ENCODE measurements at places on chromosomes 5 and 9.

DNA sequence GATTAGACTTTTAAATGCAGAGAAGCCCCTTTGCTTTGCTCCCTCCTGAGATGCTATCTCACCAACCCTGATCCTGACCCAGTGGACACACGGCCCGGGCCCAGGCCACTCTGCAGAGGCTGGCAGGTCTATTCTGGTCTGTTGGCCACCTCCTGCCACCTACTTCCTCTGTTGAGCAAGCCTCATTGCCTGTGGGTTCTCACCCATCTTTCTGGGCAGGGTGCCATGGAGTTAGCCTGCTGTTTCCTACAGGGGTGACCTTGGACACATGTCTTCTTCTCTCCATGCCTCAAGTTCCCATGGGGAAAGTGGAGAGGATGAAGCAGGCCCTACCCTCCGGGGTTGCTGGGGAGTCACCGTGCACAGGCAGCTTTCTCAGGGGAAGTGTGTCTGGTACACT, 266.2 kb upstream of the IRX1 start:
- no peak for DNase-seq

DNA sequence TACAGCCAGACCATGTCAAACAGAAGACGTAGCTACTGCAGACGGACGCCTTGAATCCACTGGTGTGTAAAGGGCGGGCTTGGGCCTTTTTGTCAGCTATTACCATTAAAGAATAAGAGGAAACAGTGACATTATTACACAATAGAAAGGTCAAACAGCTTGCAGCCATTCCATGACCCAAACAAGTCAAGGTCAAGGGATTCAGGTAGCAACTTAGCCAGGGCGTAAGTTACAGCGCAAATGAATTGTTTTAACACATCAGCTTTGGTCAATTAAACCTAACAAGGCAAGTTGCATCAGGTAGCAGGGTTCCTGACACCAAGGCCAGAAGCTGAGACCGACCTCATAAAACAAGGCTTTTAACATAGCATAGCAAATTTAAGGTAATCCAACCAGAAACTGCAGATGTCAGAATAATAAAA, 15.3 kb downstream of the NFIB start:
- no peak for DNase-seq

DNA sequence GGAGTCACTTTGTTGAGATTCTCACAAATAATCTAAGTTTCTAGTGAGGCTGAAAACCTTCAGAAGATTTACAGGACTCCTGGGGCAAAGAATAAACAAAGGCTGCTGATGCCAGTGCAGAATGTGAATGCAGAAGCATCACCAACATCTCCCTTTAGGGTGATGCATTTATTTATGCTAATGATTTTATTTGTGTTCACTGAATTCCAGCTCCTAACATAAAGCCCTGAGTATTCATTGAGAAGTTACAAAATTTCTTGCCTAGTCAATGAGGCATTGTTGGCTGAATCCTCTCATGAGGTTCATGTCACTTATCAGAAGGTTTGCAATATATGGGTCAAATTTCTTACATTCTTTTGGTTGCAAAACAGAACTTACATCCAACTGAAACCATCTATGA, 70.0 kb downstream of the GRIN3A start:
- DNase-seq = no peak

GRCh38 chr5:112154940-112155686, 264.0 kb downstream of the EPB41L4A start:
- no peak for DNase-seq

GRCh38 chr9:12813960-12814876, 39.4 kb downstream of the LURAP1L start:
- no peak for DNase-seq

GRCh38 chr5:165003283-165003682, 1497.9 kb downstream of the MAT2B start:
- DNase-seq = no peak

GRCh38 chr9:82412586-82413305, 424.2 kb downstream of the SPATA31D1 start:
- no peak for DNase-seq

- no peak for DNase-seq
Measured at GRCh38 chr5:53547226-53547625, 13.2 kb upstream of the NDUFS4 start.

DNA sequence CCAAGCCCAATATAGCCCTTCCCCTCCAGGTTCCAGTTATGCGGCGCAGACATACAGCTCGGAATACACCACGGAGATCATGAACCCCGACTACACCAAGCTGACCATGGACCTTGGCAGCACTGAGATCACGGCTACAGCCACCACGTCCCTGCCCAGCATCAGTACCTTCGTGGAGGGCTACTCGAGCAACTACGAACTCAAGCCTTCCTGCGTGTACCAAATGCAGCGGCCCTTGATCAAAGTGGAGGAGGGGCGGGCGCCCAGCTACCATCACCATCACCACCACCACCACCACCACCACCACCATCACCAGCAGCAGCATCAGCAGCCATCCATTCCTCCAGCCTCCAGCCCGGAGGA, 6.3 kb downstream of the NR4A3 start:
- DNase-seq = no peak

- no peak for DNase-seq
Measured at GRCh38 chr9:93949694-93950449, 5.3 kb downstream of the BARX1 start.

DNA sequence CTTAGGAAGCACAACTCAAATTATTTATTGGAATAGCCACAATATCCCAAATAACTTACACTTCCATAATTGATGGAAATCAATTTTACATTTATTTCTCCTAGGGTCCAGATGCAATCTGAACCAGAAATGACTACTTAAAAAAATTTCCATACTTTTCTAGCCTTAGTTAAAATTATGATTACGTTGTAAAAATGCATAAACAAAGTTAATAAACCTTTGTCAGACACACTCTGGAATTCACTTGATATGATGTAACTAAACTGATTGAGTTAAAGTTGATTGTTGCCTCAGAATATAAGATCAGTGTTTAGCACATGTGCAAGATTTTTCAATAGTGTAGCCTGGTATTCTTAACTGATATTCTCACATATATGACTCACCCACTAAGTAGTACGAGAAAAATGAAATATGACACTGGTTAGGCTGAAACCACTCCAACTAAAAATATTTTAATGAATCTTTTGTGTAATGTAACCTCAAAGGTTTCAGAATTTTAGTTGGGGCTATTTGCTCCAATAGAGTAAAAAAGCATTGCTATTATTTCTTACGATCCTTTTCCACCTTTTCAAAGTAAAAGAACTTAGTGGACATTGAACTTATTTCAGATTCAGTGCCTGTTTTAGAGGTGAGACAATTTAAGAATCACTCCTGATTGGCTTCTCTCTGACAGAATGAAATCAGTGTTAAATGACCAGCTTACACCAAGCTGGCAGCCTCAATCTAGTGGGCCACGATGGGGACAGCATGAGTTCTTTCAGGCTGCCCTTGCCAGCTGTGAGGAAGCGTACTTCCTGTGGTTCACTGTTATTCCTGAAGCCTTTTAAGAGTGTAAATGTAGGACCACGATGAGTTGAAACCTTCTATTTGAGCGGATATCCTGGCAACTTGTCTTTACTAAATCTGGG, 277.2 kb upstream of the CDH9 start:
- DNase-seq = no peak

- no peak for DNase-seq
Measured at GRCh38 chr9:116673375-116673774, 13.7 kb upstream of the TRIM32 start.

DNA sequence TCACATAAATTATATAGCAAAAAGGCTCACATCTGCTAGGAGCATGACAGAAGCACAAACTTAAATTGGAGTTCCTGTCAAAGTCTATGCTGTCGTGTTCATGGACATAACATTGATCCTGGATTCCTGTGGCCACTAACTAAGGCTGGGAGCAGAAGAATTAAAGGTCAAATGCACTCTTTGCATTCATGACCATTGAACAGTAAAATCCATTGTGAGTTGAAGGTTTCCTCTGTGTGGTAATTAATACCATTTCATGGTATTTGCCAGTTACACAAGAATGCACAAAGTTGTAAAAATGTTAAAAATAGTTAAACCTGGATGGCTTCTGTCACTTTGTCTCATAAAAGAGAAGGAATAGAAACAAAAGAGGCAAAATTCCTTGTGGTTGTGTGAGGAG, 242.6 kb downstream of the NPR3 start:
- no peak for DNase-seq

DNA sequence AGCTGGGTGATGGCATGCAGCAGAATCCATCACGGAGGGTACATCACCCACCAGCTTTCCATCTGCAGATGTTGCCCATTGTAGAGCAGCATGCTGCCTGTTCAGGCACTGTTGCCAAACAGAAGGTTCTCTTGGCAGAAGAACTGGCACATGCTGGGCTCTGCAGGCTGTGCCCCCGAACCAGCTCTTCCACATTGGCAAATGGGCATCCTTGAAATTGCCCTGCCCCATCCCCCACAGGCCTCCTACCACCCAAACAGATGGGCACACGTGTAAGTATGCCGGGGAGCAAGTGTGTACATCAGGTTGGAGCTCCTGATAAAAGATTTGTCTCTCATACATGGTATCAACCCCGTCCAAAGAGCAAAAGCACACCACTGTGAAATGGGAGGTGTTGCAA, 220.3 kb upstream of the TAS2R1 start:
- no peak for DNase-seq

- no peak for DNase-seq
Measured at GRCh38 chr5:31083364-31083763, 110.1 kb upstream of the CDH6 start.

DNA sequence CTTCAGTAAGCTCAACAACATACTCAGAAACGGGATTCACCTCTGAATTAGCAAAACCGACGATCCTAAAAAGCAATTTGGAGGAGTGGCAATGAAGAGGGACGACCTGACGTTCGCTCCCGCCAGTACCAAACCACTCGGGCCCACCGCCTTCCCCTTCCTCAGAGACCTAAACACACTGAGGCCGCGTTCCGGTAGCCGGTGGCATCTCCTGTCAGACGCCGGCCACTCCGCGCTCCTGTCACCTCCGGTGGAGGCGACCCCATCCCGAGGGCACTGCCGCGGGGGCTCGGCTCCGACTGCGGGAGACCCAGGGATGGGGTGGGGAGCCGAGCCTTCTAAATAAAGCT, 617 bp downstream of the PPP6C start:
- no peak for DNase-seq

- DNase-seq = no peak
Measured at GRCh38 chr5:150077996-150078801, 8.2 kb downstream of the CSF1R start.

GRCh38 chr9:90600029-90600428, 42.6 kb downstream of the DIRAS2 start:
- DNase-seq = no peak

GRCh38 chr9:16125629-16126028, 572.8 kb downstream of the CCDC171 start:
- no peak for DNase-seq

GRCh38 chr5:170464280-170465127, 39.3 kb upstream of the KCNIP1 start:
- DNase-seq = no peak

Data from stimulated activated CD8-positive, alpha-beta memory T cell treated with anti-CD3 and anti-CD28 coated beads, Interleukin-2, amount 100 ng/mL, for 1 hour (primary cell).